ENCODE measurements at places on chromosomes 1 and 21.
A peak's percentile ranks its signal among the peaks of the same experiment; 100 is the strongest.

DNA sequence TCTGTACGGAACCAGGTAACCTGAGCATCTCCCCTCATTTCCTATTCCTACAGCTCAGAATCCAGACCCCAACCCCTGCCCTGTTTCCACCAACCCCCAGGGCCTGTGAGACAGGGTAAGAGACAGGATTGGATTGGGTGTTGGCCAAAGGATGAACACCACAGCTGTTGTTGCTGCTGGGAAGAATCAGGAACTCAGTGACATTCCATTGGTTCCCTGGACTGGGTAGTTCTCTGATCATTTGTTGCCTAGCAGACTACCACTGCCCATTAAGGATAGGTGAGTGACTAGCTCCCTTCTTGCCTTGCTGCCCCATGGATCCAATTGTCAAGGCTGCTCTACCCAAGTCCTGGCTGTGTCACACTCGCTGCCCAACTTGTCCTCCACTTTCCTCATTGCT lies 10.0 kb downstream of the NCSTN start:
- DNase-seq: no peak

- DNase-seq: no peak
Observed at GRCh38 chr1:160818207-160818937, 22.4 kb downstream of the LY9 start.

GRCh38 chr1:174535207-174535606 lies 87.4 kb downstream of the GPR52 start:
- DNase-seq: no peak

DNA sequence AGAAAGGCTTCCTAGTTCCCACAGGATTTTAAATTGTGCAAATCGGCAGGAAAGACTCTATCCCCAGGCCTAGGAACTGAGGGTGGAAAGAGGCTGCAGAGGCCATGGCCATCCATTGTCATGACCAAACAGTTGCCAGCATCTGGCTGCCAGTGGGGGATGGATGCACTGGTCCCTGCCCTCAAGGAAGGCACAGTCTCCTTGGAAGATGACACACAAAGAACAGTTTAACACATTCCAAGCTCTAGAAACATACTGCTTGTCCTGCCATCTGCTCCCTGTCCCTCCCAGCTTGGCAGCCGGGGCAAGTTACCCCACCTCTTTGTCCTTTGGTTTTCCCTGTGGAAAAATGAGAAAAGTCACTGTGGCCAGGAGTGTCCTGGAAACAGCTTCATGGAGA lies 83.2 kb downstream of the BCAR3 start:
- no peak for DNase-seq

GRCh38 chr1:230394134-230394533 lies 32.0 kb downstream of the PGBD5 start:
- DNase-seq: no peak

DNA sequence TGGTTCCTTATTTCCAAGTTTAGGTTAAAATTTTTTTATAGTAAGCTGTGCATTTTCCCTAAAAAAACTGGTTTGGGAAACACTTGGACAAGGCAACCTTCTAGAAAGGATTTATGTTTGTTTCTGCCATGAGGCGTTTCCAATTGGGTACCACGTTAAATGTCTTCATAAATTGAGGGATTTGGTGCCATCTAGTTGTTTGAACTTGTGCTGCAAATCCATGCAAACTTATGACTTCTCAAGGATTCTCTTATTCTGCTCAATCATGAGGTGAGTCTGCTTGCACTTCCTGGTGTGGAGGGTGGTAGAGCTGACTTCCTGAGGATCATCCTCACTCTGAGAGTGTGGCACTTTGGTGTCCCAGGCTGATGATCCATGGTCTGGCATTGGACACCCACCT lies 123.3 kb downstream of the PCNX2 start:
- DNase-seq: no peak

DNA sequence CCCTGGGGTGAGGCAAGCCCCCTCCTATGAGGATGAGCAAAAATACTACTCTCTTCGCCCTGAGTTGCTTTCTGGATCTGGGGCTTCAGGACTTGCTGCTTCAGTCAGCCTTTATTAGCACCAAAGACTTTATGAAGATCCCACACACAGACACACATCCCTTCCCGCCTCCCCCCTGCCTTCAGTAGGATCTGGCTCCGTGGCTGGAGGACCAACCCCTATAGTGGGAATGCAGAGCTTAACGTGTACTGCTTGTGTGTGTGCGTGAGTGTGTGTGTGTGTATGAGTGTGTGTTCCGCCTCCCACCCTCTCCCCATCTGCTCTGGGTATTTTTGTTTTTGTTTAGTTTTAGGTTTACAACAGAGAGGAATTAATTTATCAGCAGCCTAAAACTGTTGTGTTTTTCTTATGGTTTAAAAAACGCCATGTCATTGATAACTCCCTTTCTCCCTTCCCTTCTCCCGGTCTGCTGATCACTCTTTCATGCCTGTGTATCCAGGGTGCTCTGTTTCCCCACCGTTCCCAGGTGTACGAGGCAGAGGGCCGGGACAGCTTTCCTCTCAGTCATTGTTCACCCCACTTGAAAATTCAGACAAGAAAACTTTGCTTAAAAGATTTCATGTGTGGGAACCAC lies 27.5 kb upstream of the ZFP69B start:
- DNase-seq: no peak

DNA sequence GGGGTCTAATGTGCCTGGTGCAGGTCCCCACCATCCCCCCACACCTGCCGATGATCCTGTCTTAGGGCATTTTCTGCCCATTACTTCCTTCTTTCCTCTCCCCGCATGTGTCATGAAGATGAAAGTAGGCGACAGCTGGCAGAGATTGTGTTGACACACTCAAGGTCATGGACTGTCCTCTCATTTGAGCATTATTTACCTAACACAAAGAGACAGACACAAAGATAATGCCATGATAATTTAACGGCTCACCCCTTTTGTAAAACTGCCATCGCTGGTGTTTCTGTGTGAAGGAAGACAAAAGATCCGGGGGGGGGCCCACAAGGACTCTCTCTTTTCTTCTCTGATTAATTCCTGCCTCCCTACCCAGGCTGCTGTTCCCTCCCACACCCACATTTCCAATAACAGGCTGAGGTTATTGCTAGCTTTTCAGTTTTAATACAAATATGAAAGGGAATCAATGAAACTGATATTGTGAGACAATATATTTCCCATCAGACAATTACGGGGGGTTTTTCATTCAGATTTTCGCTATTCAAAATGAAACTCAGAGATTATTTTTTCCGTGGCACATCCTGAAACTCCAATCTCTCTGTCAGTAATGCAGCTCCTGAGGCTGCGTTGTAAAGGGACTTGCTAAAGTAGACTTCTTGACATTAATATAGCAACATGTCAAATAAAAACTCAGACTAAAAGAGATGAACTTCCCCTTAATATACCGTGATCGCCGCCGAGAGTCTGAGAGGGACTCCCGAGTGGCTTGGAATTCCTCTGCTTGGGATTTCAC lies 561.1 kb downstream of the NPHP4 start:
- no peak for DNase-seq

- DNase-seq: no peak
Observed at GRCh38 chr1:157196245-157196543, 58.0 kb upstream of the ETV3 start.

- no peak for DNase-seq
Observed at GRCh38 chr1:75964760-75965408, 32.7 kb upstream of the ASB17 start.

GRCh38 chr1:75034376-75034775 lies 99.8 kb upstream of the LHX8 start:
- DNase-seq: no peak

- DNase-seq: no peak
Observed at GRCh38 chr1:59345221-59345620, 48.3 kb downstream of the FGGY start.

- peak; percentile 75 for DNase-seq
Observed at GRCh38 chr1:89198491-89199072, at the start of gene GBP4. TSS of gene GBP4 (minus strand) at chr1:89198942. CDS start at chr1:89198834, 108 bp downstream.

Data from CD4-positive, CD25-positive, alpha-beta regulatory T cell (primary cell).